Stimulated activated CD8-positive, alpha-beta memory T cell treated with anti-CD3 and anti-CD28 coated beads, Interleukin-15, amount 100 ng/mL, for 48 hours (primary cell): ENCODE measurements at places on chromosomes 7 and 10.

DNA sequence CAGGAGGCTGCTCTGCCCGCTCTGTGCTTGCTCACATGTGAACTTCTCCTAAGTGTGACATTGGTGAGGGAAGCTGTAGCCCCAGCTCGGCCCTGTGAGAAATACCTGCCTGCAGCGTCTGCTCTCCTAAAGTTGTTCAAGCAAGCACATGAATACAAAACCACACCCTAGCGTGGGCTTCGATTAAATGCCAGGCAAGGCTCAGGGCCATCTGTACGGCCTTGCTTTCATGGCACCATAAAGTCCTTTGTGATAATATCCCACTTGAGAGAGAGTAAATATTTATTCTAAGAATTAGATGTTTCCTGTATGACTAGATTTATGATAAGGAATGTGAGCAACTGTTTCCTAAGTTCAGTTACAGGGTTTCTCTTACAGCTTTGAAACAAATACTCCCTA, 262.8 kb upstream of the KLF14 start:
- no peak for DNase-seq

GRCh38 chr7:145692237-145692950, 424.2 kb upstream of the CNTNAP2 start:
- DNase-seq: no peak

GRCh38 chr10:34864149-34865067, 49.3 kb upstream of the PARD3 start:
- no peak for DNase-seq

DNA sequence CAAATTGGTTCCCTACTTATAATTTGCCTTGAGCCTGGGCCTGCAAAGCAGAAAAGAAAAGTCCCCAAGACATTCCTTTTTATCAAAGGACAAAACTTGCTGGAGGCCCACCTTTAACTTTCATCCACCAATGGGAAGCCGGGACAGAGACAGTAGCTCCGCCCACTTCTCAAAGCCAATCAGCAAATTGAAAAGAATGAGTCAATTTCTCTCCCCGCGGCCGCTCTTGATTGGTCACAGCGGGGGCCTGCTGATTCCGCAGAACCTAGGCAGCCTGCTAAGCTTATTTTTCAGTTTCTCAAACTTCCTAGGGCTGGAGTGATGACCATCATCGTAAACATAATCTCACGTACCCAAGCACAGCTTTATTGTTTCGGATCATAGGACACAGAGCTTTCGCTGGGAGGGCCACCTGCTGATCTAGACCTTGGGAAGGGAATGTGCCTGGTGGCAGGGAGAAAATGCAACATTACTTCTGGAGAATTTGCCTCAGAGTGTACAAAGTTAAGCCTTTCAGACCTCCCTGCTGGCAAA, at the start of gene SLC13A4:
SLC13A4 (minus strand) TSS at position 51 of the 534 bp plus-strand sequence. CDS start 690 bp downstream, outside the sequence.
- DNase-seq: no peak

DNA sequence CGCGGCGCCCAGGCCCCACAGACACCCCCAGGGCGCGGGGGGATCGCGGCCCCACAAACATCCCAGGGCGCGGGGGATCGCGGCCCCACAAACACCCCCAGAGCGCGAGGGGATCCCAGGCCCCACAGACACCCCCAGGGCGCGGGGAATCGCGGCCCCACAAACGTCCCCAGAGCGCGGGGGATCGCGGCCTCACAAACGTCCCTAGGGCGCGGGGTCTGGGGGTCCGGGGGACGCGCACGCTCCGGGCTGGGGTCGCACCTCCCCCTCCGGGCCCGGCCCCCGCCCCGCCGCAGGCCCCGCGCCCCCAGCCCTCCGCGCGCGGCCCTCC, 382 bp downstream of the DIP2C start:
- DNase-seq: no peak

DNA sequence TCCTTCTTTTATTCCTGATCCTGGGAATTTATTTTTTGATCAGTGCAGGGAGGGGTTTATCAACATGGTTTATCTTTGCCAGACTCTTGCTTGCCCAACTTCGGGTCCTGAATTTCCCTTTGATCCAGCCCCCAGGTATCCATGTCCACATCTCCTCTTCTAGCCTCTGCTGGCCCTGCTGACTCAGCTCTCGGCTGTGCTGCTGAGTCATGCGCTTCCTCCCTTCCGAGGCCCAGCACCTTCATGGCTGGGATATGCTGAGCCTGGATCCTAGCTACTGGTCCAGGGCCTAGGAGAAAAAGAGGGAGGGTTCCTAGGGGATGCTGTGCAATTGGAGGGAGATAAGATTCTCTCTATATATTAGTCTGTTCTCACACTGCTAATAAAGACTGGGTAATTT, 380.7 kb upstream of the SHH start:
- DNase-seq: no peak

GRCh38 chr7:92622030-92622429, 31.8 kb upstream of the FAM133B start:
- DNase-seq: no peak

- no peak for DNase-seq
Measured at GRCh38 chr7:44639671-44640321, 33.4 kb downstream of the OGDH start.

- no peak for DNase-seq
Measured at GRCh38 chr7:76047305-76047810, 442 bp downstream of the STYXL1 start.

DNA sequence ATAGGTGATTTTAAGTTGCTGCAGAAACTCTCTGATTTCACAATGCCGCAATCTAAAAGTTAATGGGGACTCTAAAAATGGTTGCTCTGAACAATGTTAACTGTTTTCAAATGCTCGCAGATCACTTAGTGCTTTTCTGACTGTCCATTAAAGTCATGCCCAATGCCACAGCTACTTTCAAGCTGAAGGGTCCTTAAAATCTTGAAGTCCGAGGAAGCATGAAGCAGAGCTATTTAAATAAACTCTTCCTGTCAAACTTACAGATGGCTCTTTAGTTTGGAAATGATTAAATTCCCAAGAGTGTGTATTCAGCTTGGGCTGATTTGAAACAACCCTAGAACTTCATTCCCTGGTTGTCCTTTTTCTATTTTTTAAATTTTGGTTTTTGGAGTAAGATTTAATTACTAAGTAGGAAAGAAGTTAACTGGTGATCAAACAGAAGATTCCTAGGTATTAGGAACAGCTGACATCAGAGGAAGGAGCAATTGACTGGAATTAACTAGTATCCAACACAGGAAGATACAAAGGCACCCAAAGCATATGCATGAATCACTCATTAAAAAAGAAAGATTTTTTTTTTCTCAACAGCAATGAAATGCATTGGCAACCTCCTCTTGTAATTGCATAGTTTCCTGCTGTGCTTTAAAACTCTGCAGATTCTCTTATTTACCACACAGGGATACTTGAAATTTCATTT, 105.1 kb downstream of the NRP1 start:
- no peak for DNase-seq

- no peak for DNase-seq
Measured at GRCh38 chr7:116271963-116272886, 61.9 kb downstream of the TES start.

GRCh38 chr7:50832744-50833143, 50.0 kb upstream of the GRB10 start:
- peak; percentile 5 for DNase-seq

DNA sequence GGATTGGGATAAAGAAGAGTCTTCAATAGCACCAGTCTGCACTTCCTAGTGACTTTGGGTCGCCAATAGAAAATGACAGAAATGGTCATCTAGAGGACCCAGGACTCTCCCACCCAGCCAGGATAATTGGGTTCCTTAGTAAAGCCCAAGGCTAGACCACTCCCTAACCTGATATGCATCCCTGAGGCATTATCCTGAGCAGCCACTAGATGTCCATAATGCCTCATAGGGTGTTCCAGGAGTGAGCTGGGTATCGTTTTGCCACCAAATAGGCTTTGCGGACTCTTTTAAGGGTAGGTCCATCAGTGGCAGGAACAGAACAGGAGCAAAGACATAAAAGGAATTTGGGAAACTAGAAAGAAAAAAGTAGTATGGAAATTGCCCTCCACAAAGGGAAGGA, 4.5 kb upstream of the LRRC4 start:
- DNase-seq: no peak

DNA sequence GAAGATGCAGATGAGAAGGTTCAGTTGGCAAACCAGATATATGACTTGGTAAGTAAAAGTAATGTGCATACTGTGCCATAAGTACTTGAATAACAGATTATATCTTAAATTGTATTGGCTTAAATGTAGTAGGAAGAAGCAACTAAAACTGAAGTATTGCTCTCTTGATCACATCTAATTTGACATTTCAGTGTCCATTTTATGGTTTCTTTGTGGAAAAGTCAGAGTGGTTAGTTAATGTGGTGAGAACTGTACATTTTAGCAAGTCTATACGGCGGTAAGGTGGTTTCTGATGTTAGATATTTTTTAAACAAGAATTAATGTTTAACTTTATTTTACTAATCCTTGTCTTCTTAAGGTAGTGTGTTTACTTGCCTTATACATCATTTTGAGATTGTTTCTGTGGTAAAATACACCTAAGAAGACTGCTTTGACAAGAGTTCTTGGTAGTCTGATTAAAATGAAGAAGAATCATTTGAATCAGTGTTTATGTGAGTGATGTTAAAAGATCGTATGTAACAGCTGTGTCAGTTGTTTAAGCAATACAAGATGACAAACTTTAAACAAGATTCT, 5.1 kb downstream of the ING3 start:
- DNase-seq: no peak

DNA sequence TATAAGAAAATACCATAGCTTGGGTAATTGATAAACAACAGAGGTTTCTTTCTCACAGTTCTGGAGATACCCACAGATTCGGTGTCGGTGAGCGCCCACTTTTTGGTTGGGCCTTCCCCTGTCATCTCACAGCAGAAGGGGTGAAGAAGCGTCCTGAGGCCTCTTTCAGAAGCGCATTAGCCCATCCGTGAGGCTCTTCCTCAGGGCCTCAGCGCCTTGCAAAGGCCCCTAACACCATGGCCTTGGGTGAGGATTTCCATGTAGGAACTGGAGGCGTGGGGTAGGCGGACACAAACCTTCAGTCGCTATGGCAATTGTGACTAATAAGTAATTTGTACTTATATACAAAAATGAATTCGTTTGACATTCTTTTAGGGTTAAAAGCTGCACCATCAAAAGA, 316.0 kb downstream of the PTPRN2 start:
- DNase-seq: no peak

DNA sequence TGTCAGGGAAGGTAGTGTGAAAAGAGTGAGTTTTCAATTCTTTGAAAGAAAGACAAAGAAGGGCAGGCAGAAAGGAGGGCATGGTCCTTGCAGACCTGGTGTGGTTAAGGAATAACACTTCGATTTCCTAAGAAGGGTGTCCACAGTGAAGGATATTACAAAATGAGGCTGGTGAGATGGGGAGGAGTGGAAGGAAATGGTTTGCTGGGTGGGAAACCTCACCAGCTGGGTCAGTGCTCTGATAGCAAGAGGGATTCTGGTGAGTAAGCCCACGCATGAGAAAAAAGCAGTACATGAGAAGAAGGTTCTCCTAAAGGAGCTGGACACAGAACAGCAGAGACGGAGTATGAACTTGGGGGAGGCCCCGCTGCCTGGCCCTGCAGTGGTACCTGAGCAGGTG, 230.6 kb upstream of the PLXNA4 start:
- no peak for DNase-seq

GRCh38 chr10:57993302-57993701, 274.4 kb downstream of the IPMK start:
- DNase-seq: no peak

DNA sequence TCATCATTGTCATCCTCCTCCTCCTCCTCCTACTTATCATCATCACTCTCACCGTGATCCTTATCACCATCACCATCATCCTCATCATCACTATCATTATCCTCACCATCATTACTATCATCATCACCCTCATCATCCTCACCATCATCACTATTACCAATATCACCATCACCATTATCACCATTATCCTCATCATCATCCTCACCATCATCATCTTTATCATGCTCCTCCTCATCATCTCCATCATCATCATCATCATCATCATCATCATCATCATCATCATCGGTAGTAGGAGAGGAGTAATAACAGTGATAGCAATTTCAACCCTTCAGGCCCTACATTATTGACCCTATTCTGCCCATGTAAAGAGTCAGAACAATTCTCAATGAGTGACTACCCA, 345.9 kb upstream of the ZNF32 start:
- no peak for DNase-seq

DNA sequence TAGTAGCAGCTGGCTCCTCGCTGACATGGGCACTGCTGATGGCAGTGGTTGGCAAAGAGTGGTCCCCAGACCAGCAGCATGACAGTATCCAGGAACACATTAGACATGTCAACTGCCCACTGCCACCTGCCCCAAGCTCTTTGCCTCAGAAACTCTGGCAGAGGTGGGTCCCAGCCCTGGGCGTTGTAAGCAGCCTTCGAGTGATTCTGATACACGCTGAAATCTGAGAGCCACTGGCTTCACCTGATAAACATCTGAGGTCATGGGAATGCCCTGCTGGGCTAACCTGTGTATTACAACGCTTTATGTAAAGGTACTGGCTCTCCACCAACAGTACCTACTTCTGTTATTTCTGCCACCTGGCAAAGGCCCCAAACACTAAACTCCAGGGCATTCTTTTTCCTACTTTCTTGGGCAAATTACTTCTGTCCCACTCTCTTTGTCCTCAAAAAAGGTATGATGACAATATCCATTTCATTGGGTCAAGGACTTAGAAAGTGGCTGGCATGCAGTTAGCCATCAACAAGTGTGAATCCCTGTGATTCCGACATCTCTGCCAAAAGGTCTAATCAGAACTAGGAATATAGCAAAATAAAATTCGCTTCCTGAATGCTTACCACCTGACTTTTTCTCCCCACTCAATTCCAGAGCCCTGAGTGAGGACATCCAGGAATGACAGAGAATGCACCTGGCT, 9.2 kb downstream of the SGMS1 start:
- no peak for DNase-seq

DNA sequence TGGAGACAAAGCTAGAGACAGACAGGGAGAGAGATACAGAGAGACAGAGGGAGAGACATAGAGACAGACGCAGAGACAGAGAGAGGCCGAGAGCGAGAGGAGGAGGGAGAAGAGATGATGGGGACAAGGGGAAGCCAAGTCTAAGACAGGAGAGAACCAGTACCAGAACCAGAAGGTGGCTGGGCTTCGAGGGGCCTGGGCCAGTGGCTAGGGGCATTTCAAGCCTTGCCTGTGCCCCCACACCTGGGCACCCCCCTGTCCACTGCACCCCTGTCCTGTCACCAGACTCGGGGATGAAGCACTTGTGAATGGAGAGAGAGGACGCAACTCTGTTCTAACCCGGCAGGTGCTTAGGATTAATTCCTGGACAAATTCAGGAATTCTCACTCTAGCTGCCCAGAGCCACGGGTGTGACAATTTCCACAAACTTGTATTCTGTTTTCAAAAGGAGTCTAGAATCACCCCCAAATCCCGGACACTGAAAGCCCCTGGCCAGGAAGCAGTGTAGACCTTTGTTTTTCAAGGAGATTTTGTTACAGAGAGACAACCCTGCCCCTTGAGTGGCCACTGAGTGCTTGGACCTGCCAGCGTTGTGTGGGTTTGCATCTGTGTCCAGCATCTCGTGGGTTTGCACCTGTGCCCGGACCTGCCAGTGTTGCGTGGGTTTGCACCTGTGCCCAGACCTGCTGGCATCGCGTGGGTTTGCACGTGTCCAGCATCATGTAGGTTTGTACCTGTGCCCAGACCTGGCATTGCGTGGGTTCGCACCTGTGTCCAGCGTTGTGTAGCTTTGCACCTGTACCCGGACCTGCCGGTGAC, 157.3 kb downstream of the WDR37 start:
- DNase-seq: no peak
